ENCODE measurements at places on chromosomes 2 and 18.

GRCh38 chr2:216930716-216931115, 70.9 kb upstream of the TNP1 start:
- no peak for DNase-seq

DNA sequence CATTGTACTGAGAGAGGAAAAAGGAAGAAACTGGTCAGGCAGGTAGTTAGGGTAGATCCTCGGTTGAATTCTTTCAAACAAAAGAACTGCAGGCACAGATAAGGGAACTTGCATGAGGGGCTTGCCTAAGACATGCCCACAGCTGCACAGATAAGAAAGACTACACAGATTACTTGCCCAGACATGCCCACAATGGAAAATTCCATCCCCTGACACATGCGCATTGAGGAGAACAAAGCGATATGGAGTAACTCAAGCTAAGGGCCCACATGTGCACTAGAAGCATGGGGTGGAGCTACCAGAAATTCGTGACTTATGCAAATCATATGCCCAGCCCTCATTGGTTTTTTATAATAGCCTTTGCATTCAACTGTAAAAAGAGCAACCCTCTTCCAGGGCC, 181.3 kb upstream of the ZNF521 start:
- no peak for DNase-seq

DNA sequence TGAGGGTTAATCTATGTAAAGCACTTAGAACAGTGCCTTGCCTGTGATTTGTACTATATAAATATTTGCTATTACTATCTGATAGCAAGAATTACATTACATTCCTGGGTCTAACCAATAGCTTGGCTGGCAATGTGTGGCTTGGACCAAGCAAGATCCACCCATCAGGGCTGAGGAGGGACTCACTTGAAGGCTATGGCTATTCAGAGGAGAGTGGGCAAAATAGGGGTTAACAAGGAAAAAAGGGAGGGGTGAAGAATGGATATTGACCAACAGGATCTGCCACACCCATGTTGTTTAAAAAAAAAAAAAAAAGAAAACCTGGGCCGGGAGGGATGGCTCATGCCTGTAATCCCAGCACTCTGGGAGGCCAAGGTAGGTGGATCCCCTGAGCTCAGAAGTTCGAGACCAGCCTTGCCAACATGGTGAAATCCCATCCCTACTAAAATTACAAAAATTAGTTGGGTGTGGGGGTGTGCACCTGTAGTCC, 20.0 kb upstream of the TMBIM1 start:
- DNase-seq: no peak

GRCh38 chr2:211598238-211598637, 940.4 kb downstream of the ERBB4 start:
- no peak for DNase-seq

DNA sequence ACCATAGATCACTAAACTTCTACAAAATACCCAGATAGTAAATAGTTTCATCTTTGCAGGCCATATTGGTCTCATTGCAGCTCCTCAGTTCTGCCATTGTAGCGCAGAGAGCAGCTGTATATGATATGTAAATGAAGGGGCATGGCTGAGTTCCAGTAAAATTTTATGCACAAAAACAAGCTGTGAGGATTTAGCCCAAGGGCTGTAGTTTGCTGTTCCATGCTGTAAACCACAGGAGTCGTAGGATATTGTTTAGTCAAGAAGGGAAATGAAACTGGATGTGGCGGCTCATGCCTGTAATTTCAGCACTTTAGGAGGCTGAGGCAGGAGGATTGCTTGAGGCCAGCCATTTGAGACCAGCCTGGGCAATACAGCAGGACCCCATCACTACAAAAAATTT, 83.0 kb downstream of the MGAT5 start:
- DNase-seq: no peak

DNA sequence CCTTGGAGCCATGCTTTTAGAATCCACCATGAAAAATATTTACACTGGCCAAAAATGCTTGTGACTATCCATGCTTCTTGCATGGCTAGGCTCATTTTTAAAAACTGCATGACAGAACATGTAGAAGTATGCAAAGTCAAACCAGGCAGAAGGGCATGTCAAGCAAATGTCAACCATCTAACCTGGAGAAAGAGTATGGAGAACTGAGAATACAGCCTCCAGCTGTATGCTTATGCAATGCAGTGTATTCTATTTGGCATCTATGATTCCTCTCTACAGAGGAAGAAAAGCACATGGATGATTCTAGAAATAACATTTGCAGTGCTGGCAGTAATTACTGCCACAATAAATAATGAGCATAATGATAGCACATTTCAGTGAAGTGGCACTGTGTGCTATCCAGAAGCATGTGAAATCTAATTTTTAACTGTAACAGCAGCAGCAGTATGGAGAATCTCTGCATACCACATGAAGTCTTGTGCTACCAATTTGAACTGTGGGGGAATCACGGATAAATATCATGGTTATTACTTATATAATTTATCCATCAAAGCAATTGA, 87.3 kb upstream of the CCDC141 start:
- DNase-seq: no peak

- DNase-seq: no peak
These were observed 47.7 kb downstream of the COLEC12 start for GRCh38 chr18:452816-453215.

DNA sequence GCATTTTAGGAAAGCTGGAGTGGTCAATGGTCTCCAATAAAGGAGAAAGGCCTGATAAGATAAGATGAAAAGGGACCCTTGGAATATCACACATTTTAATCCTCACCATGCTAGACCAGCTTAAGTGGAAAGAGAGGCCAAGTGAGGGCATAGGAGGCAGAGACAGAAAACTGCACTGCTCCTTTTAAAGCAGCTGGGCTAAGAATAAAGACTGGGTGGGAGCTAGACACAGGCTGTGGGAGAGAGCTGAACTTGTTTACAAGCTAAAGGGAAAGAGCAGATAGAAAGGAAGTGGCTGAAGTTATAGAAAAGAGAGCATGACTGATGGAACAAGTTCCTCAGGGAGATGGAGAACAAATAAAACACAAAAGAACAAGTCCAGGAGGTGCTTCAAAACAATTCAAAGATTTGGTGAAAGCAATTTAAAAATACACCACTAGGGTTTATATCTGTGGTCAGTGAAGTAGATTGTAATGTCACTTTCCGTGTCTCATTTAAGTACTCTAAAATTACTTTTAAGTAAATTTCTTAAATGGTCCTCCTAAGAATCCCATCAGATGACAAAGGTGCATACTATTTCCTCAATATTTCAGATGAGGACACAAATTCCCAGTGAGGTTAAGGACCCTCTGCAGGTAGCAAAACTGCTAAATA, 7.5 kb downstream of the COL5A2 start:
- no peak for DNase-seq

GRCh38 chr2:113757138-113757657, 756 bp upstream of the SLC35F5 start:
- no peak for DNase-seq

- DNase-seq: no peak
These were observed 101.3 kb upstream of the ARHGAP28 start for GRCh38 chr18:6628187-6628586.

DNA sequence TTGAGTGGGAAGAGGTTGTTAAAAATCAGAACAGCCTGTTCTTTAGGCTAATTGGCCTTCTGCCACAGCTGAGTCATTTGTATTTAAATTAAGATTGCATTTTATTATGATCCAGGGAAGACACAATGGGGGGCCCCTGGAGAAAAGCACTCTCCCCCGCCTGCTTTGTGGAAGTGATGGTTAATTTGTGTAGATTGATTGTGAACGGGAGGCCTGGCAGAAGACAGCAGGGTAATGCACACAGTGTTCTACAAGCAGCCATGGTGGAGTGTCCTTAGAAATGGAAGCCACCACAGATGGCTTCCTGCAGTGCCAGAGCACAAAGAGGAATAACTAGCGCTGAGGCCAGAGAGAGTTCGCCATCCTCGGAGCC, 19.6 kb downstream of the RAMP1 start:
- no peak for DNase-seq

- no peak for DNase-seq
These were observed 158.5 kb downstream of the COPS8 start for GRCh38 chr2:237244178-237244577.

GRCh38 chr2:39733070-39733674, 45.9 kb downstream of the THUMPD2 start:
- no peak for DNase-seq

GRCh38 chr2:84481702-84482101, 22.6 kb upstream of the SUCLG1 start:
- no peak for DNase-seq

- no peak for DNase-seq
These were observed 429.3 kb downstream of the TGIF1 start for GRCh38 chr18:3879114-3879835.

DNA sequence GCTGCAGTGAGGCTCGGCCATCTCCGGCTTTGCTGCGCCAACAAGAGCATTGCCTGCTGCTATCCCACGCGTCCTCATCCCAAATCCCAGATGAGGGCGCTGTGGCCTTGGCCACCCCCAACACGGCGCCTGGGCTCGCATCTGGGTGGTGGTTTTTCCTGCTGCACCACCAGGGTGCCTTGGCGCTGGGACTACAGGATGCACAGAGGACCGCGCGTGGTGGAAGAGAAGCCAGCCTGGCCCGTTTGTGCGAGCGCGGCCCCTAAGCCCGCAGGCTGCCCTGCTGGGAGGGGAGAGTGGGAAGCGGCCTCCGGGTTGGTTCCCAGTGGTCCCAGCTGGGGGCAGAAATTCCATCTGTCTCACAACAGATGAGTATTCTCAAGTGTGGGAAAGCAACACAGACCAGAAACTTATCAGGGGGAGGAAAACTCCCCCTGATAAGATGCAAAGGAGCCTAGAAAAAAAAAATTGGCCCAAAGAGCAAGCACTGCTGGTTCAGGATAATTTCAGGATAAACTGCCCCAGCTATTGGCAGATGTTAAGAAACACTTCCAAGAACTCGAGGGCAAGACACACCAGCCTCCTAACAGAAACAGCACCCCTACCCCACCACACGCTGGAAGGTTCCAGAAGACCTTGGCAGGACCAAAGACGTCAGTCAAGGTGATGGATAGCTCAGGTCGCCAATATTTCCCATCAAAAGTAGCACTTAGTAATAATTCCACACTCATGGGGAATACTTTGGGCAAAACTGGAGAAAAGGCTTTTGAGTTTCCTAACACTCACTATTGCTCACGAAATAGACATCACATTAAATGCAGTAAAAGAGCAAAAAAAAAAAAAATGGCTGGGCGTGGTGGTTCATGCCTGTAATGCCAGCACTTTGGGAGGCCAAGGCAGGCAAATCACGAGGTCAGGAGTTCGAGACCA, 152.1 kb downstream of the PXDN start:
- no peak for DNase-seq

- no peak for DNase-seq
These were observed 27.2 kb upstream of the NT5DC4 start for GRCh38 chr2:112693596-112693995.

DNA sequence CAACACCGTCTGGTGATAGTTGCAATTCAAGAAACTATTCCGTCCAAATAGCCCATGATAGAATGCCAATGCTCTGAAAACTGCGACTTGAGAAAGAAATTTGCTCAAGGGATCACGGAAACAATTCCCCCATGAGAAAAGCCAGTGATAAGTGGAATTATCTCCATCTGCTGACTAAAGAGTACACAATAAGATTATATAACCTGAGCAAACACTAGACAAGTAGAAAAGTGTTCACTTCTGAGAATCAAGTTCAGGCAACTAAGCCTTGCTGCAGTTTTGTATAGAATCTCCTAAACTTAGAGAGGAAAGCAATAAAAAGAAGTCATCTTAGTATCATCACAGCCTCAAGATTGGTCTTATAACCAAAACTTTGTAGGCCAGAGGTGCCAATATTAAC, 336.3 kb upstream of the NRXN1 start:
- DNase-seq: no peak

GRCh38 chr2:68764806-68765311, 30.2 kb downstream of the ARHGAP25 start:
- no peak for DNase-seq

GRCh38 chr2:223203971-223204929, 152.3 kb downstream of the KCNE4 start:
- DNase-seq: no peak

GRCh38 chr2:230795856-230796255, 68.9 kb upstream of the ITM2C start:
- no peak for DNase-seq

GRCh38 chr2:64018701-64019082, 536 bp downstream of the VPS54 start:
- DNase-seq: no peak

DNA sequence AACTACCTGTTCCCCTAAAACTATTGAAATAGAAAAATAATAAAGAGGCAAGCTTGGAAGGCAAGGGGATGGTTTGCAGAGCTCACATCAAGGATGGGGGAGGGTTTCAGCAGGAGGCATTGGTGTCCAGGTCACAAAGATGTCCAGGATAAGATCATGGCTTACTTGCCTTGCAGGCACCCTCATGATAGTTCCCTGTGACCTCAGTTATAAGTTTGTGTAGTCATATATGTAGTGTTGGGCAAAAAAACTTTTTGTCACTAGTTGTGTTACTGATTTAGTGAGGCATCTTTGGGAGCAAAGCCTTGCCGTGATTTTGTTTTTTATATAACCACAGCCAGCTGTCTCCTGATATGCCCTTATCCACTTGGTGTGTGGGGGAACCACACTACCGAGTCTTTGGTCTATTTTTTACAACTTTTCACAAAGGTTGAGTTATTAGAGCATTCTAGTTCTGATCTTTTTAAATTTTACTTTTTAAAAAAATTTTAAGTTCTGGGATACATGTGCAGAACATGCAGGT, 53.3 kb downstream of the IL1R2 start:
- no peak for DNase-seq

DNA sequence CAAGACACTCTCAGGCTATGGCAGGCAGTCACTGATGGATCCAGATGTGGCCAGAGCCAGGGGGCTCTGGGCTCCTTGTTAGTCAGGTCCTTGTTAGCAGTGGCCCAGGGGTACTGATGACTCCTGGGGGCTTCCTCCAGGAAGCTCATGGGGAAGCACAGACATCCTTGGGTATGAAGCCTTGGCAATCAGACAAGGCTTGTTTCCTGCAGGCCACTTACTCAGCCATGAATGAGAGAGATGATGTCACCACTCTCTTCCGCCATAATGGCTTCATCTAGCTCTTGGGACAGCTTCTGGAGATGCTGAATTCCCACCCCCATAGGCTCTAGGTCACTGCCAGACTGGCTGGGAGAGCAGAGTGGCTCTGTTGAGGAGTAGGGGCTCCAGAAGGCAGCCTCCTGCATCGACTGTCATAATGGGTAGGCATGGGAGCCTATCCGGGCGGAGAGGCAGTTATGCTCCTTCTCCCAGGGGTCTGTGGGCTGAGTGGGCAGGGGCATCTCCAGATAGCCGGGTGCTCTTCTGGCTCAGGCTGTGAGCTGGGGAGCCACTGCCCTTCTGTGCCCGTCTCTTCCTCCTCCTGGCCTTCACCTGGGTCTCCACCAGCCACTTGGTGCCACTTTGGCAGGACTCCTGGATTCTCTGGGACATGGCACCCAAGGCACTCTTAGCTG, 40.2 kb upstream of the BMPR2 start:
- DNase-seq: no peak

- peak; percentile 17 for DNase-seq
These were observed 54.2 kb downstream of the NCAPH start for GRCh38 chr2:96389736-96390135.

- no peak for DNase-seq
These were observed 25.5 kb upstream of the LRRC30 start for GRCh38 chr18:7205346-7205745.

- DNase-seq: no peak
These were observed 140.1 kb upstream of the AQP4 start for GRCh38 chr18:27005589-27005988.

- DNase-seq: no peak
These were observed 13.0 kb downstream of the RRM2 start for GRCh38 chr2:10135296-10136089.

GRCh38 chr2:148046802-148047201, 25.9 kb downstream of the MBD5 start:
- DNase-seq: no peak
